ENCODE measurements at places on chromosomes 6 and 20.
A peak's percentile ranks its signal among the peaks of the same experiment; 100 is the strongest.

DNA sequence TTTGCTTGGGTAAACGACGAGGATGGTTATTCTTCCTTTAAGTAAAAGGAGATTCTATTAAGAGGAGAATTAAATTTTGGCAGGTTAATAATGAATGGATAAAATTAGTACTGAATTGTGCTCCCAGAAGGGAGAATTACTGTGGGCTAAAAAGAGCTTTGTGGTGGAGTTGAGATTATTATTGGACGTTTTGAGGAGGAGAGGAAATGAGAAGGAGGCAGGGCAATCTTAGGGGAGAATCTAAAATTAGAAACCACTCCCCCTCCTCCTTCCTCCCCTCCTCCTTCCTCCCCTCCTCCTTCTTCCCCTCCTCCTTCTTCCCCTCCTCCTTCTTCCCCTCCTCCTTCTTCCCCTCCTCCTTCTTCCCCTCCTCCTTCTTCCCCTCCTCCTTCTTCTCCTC lies 331.8 kb downstream of the PRL start:
- DNase-seq = no peak

GRCh38 chr6:22666586-22666985 lies 97.2 kb downstream of the HDGFL1 start:
- DNase-seq = no peak

- DNase-seq = no peak
These were observed 1.3 kb downstream of the PTGIS start for GRCh38 chr20:49566401-49567364.

DNA sequence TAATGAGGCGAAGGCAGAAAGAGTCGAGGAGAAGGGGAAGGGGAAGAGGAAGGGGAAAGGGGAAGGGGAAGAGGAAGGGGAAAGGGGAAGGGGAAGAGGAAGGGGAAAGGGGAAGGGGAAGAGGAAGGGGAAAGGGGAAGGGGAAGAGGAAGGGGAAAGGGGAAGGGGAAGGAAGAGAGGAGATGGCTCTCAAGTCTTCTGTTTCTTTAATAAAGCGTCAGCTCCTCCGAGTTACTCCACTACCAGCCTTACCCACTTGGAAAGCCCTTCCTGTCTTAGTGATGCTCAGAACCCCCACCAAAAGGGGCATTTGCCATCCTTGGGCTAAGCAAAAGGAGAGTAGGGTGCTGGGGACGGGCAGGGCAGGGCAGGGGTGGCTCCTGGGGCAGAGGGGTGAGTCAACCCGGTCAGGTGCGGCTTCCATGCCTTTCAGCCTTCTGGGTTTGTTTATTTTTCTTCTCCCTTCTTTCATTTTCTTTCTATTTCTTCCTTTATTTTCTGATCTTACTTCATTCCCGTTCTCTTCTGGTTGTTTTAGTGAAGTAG lies 476 bp upstream of the CLIC5 start:
- no peak for DNase-seq

GRCh38 chr6:3426091-3426926 lies 30.5 kb downstream of the SLC22A23 start:
- no peak for DNase-seq

GRCh38 chr6:84687431-84687830 lies 77.0 kb downstream of the TBX18 start:
- no peak for DNase-seq

- DNase-seq = no peak
These were observed 96.0 kb downstream of the SOBP start for GRCh38 chr6:107585815-107586435.

DNA sequence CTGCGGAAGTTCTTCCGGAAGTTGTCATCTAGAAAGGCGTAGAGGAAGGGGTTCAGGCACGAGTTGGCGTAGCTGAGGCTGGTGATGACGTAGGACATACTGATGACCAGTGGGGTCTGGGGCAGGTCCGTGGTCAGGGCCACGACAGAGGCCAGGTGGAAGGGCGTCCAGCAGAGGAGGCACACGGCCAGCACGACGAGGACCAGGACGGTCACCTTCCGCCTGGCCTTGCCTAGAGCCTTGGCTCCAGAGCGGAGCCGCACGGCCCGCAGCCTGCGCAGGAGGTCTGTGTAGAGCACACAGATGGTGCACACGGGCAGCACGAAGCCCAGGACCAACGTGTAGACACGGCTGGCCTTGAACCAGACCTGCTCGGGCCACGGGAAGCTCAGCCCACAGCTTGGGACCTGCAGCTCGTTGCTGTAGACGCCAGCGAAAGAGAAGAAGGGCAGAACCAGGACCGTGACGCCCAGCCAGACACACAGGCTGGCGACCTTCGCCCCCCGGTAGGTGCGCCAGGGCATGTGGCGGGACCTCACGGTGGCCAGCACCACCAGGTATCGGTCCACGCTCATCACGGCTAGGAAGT lies 1.4 kb downstream of the NPBWR2 start:
- no peak for DNase-seq

DNA sequence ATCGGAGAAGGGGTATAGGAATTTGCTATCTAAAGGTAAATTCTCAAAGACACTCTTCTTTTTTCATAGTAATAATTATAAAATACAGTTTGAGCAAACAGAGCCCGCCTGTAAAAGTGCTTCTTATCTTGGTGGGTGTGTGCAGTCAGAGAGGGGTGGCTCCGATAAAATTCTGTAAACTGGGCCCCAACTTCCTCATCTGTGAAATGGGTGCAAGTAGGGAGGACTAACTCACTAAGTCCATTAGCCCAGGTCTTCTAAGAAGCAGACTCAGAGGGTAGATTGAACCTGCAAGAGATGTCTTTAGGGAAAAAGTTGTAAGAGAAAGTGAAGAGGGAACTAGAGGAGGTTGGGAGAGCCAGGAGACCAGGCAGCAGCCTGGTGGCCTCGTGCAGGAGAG lies 245.8 kb upstream of the RREB1 start:
- DNase-seq = no peak

DNA sequence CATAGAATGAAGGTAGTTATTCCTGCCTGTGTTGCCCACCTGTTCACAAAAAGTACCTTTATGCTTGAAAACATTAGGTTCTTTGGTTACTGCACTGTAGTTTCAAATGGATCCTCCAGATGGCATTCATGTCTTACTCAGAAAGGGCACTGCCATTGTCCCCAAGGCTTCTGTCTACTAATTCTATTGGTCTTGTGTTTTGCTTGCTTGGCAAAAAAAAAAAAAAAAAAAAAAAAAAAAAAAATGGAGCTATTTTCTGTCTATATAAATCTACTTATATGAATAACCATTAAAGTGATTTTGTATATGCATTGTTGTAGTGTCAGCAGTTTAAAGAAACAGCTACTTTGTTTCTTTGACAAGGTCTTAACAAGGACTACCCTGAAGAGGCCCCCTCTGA lies 12.7 kb upstream of the EFHC1 start:
- no peak for DNase-seq

DNA sequence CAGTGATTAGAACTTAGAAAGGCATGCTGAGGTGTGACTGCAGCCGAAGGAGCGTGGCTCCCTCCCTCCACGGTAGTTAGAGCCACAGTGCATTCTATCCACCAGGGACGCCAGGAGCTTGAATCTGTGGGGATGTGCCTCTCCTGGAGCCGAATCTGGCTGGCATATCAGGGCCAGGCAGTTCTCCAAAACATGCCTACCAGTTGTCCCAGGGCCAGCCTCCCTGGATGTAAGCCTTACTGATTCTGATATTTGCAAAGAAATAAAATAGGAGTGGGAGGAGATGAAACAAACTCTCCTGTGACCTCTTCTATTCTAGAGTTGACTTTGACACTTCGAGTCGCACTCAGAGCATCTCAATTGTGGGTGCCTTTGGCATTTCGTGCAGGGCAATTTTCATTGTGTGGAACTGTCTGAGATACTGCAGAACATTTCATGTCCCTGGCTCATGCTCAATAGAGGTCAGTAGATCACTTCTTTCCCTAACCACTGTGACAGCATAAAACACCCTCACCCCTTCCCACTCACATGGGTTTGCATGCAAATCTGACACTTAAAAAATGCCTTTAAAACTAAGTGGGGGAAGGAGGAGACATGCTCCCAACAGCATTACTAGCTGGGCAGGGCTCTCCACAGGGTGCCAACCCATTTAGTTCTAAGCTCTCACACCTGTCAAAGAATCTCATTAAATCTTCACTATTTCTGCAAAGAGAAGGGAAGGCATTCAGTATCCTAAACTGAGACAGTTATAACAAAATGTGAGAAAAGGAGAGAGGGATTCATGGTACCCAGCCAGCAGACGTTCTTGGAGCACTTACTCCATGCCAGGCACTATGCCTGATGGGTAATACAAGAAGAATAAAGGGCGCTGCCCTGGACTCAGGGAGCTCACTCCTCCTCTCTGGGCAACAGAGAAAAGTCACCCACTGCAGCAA lies 378.9 kb downstream of the PREX1 start:
- no peak for DNase-seq

GRCh38 chr6:121451250-121451649 lies 15.8 kb downstream of the GJA1 start:
- no peak for DNase-seq

GRCh38 chr6:54142889-54143519 lies 31.8 kb downstream of the MLIP start:
- no peak for DNase-seq

GRCh38 chr6:82437701-82438100 lies 74.1 kb downstream of the TPBG start:
- DNase-seq = no peak

- no peak for DNase-seq
These were observed 131.4 kb downstream of the MMS22L start for GRCh38 chr6:97151601-97152000.

GRCh38 chr6:12501990-12502389 lies 211.8 kb downstream of the EDN1 start:
- no peak for DNase-seq

- DNase-seq = no peak
These were observed 258.5 kb upstream of the CDH4 start for GRCh38 chr20:60993433-60994044.

- no peak for DNase-seq
These were observed 104.0 kb downstream of the MKKS start for GRCh38 chr20:10330071-10330470.

- no peak for DNase-seq
These were observed 270.0 kb upstream of the ZFP64 start for GRCh38 chr20:52461582-52461981.

GRCh38 chr6:31901415-31901952 lies 402 bp downstream of the ZBTB12 start:
- DNase-seq = no peak

GRCh38 chr6:140217283-140217682 lies 842.8 kb upstream of the CITED2 start:
- DNase-seq = no peak

DNA sequence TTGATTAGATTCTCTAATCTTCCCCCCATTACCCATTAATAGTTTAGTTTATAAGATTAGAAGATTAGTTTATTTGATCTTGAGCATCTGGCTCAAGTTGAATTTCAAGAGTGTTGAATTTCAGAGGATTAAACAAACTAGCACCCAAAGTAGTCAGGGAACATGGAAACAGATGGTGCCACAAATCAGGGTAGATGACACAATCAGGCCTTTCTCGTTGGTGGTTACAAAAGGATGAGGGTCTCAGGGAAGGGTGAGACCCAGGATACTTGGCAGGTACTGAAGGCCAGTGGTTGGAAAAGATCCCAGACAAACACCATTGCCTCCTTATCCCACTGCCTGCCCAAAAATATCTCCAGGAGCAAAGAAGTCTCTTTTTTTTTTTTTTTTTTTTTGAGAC lies 29.5 kb upstream of the ADGRF1 start:
- DNase-seq = no peak

DNA sequence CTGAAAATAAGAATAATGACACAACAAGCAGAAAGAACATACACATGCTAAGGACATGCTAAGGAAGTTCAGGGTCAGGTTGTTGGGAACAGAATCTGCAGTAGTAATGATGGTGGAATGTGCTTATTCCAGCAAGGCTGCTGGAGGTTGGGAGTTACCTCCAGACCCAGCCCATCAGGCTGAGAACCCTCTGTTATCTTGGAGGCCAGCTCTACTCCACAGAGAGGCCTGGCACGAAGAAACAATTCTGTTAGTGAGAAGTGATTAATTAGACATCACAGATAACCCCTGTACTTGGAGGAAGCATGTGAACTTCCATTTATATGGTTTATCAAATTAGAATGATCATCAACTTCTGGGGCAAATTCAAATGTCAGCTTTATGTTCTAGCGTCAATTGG lies 22.1 kb upstream of the ARHGAP18 start:
- DNase-seq = no peak

- DNase-seq = no peak
These were observed 124.0 kb upstream of the SLC2A12 start for GRCh38 chr6:134176264-134176975.

GRCh38 chr6:165574220-165575157 lies 88.6 kb downstream of the PDE10A start:
- DNase-seq = peak; percentile 82

DNA sequence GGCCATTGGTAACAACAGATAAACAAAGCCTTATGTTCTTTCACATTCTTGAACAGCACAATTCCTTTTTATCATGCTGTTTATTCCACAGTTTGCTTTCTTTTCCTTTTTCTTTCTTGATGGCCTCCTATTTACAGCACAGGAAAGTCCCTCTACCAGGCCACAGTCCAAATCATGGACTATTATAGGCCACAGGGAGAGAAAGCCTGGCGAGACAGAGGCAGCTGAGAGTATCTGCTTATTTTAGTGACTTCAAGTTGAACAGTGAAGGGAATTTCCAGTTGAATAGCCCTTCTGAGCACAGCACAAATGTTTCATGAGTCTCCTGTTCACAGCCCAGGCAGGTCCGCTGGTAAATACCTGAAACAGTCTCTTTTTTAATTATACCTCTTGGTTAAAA lies 263.7 kb upstream of the ARID1B start:
- DNase-seq = no peak

DNA sequence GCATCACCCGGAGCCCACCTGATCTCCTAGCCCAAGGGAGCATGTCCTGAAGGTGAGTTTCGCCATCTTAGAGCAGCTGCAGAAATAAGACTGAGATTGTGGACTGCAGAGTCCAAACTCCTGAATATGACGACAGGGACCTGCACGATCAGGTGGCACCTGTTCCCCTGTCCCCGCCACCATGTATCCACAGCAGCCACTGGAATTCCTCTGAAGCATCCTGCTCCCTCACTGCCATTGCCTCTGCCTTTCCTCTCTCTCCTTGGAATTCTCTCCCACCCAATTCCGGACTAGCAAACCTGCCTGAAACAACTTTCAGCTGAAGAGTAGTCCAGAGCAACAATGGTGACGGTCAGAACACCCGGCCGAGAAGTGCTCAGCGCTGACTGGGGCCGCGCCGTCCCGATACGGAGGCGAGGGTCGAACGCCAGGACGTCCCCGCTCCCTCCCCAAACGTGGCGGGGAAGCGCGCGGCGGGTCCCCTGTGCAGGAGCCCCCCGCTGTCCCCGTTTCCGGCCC lies 694 bp upstream of the FAM120B start:
- no peak for DNase-seq

GRCh38 chr20:57893366-57893999 lies 183.7 kb upstream of the PMEPA1 start:
- DNase-seq = no peak

GRCh38 chr6:64160486-64160885 lies 524.9 kb downstream of the PHF3 start:
- no peak for DNase-seq

- DNase-seq = no peak
These were observed 15.1 kb upstream of the TRIM39 start for GRCh38 chr6:30311671-30312070.

- no peak for DNase-seq
These were observed 120.2 kb upstream of the MAP3K4 start for GRCh38 chr6:160871320-160871719.

All from epithelial cell of proximal tubule (primary cell).